ENCODE measurements at places on chromosomes 7 and 10. TPM values are rescaled to one million over a fixed set of nuclear protein-coding genes. Genes with fewer than 3 reads are reported as not detected.

GDF10 gene
- not detected for total RNA-seq

CALHM1 gene
- total RNA-seq: not detected

ASAH2 gene
- total RNA-seq: 0.47 TPM

PON1 gene
- total RNA-seq: not detected

SLF2 gene
- 8.9 TPM for total RNA-seq

SORBS1 gene
- total RNA-seq: 3.4 TPM

PIP gene
- not detected for total RNA-seq

ABCB1 gene
- 9.0 TPM for total RNA-seq
